ENCODE measurements at places on chromosomes 12 and 14. TPM values are rescaled to one million over a fixed set of nuclear protein-coding genes. Genes with fewer than 3 reads are reported as not detected.

The PAH gene
- total RNA-seq: 5.1 TPM

The TAS2R31 gene
- 4.3 TPM for total RNA-seq

The DIO3 gene
- total RNA-seq: 0.53 TPM

The LRFN5 gene
- total RNA-seq: not detected

The FAM186B gene
- 1.4 TPM for total RNA-seq

The KRT74 gene
- total RNA-seq: not detected

The PLEKHD1 gene
- 0.50 TPM for total RNA-seq

The CD27 gene
- not detected for total RNA-seq
